ENCODE measurements at places on chromosomes 7 and 10. TPM values are rescaled to one million over a fixed set of nuclear protein-coding genes. Genes with fewer than 3 reads are reported as not detected.

Gene STK32C
- total RNA-seq, result 18.2 TPM

Gene OR2A12
- total RNA-seq, result not detected

DNA sequence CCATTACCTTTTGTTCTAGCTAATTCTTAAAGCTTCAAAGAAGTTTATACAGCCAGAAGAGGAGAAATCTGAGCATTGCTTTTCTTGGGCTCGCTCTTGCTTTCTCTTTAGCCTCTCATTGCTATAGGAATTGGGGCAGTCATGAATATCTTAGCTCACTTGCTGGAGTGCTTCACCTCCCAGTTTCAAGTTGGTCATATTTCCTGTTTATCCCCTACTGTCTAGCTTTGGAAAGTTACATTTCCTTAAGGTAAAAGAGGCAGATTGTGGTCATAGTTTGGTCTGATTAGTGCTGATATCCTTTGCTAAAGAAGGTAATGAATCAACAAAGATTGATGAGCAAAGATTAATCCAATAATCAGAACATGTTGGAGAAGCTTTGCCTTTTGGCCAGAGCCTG is 77.7 kb upstream of the GLI3 start:
- no peak for DNase-seq

- no peak for DNase-seq
Observed at GRCh38 chr7:87113077-87113476, 39.2 kb upstream of the DMTF1 start.

GRCh38 chr10:113267619-113268562 is 285.0 kb upstream of the HABP2 start:
- no peak for DNase-seq

DNA sequence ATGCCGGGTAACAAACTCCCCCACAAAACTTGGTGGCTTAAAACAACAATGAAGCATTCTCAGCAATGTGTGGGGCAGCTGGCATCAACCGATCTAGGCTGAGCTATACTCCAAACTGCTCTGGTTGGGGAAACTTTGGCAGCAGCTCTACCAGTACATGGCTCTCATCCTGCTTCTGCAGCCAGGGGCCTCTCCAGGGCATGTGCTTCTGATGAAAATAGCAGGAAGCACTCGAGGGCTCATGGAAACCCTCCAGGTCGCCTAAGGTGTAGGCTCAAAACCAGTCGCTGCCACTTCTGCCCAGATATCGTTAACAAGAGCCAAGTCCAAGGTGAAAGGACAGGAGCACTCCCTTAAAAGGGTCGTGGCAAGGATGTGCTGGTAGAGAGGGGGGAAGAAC is 134.1 kb downstream of the TEX36 start:
- DNase-seq, result no peak

DNA sequence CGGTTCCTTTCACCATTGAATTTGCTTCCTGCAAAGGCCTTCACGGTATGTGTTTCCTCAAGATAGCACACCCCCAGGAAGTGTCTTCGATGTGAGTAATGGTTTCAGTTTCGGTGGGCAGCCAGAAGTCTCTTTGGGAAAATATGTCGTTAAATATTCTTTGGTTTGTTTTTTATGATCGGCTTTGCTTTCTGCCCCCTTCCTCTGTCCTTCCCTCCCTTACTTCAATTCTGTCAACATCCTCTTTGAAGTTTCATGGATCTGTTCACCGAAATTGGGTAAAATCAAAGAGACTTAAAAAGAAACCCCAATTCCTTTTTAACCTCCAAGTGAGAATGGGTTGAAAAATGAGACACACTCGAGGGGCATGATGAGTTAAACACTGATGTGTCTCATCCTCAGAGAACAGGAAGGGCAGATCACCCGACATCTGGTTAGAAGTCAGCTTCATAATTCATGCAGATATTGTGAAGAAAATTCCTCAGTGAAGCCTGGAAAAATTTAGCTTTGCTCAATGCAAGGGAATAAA is 170.8 kb upstream of the HABP2 start:
- peak; percentile 46 for DNase-seq

DNA sequence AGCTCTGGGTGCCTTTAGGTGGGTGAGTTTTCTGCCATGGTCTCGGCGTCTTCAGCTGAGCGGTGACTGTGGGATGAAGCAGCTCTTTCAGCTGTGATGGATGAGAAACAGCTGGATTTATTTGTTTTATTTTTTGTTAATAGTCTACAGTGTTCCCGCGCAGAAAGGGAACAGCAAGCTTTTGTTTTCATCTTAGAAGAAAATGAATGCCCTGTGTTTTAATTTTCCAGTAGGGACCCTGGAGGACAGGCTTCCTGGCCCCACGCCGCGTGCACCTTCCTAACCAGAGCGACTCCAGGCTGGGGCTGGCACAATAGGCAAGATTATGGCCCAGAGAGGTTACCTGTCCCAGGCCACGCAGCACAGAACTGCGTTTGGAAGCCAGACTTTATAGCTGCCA is 57.6 kb downstream of the GTF2IRD1 start:
- DNase-seq, result no peak

All from thymus (tissue), 14 donors.